ENCODE measurements at places on chromosomes 3 and 15. TPM values are rescaled to one million over a fixed set of nuclear protein-coding genes. Genes with fewer than 3 reads are reported as not detected.

CRABP1 gene
- not detected for total RNA-seq

GRCh38 chr15:57634290-57634689 lies 42.6 kb downstream of the MYZAP start:
- DNase-seq = no peak

DNA sequence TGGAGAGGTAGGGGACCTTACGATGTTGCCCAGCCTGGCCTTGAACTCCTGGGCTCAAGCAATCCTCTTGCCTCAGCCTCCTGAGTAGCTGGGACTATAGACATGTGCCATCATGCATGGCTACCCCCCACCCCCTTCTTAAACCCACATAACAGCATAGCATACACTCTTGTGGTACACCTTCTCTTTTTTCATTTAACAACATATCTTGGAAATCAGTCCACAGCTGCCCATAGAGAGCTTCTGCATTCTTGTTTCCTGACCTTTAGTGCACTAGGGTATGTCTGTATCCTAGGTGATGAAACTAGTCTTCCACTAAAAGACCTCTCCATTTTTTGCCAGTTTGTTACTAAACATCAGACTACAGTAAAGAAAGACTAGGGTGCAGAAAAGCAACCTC lies 33.0 kb downstream of the SLC28A1 start:
- no peak for DNase-seq

SUCNR1 gene
- total RNA-seq = 0.08 TPM

DNA sequence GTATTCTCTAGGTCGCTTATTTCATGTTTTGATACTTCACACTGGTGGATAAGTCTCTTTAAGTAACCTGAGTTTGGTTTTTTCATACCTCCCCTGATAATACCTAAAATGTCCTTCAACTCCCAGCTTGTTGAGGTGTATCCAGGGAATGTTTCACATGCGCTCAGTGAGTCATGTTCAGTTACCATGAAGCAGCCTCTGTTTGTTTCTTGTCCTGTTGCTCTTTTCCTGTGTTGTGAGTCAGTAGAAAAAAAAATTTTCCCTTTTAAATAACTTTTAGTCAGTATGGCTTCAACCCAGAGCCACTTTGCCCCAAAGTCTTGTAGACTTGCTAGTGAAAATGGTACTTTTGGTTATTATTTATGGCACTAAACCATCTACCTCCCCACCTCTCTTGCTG lies 278.4 kb upstream of the ZPLD1 start:
- no peak for DNase-seq

GRCh38 chr15:39213385-39213840 lies 367.5 kb upstream of the THBS1 start:
- peak; percentile 67 for DNase-seq

Measured in Right ventricle myocardium superior (tissue), 1 donor.